Activated CD8-positive, alpha-beta memory T cell treated with anti-CD3 and anti-CD28 coated beads, Interleukin-2, amount 50 U/mL, for 4 hours (primary cell): ENCODE measurements at places on chromosomes 5 and 9.

DNA sequence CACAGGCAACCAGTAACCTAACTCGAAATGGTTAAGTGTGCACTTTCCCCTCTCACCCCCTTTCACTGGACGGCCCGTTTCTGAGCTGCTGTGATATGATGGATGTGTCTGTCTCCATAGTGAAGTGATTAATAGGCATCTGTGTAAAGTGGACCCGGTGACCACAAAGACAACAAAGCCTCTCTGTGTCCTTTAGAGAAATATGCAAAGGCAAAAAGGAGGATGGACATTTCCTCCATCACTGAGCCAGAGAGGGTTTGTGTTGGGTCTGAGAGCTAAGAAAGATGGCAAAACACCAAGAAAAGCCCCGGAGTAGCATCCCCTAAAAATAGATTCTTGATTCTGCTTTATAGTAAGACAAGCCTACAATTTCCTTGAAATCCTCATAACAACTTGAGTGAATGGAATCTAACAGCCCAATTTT is 120.6 kb downstream of the SEMA6A start:
- DNase-seq: no peak

DNA sequence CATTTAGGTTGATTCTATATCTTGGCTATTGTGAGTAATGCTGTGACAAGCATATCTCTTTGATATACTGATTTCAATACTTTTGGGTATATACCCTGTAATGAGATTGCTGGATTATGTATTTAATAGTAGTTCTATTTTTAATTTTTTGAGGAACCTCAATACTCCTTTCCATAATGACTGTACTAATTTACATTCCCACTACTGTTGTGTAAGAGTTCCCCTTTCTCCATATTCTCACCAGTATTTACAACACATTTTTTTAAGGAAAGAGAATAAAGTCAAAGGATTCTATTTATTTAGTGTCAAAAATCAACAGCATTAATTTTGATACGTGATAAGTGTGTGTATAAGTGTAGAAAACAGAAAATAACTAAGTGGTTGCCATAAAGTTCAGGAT is 356.4 kb upstream of the EDIL3 start:
- no peak for DNase-seq

DNA sequence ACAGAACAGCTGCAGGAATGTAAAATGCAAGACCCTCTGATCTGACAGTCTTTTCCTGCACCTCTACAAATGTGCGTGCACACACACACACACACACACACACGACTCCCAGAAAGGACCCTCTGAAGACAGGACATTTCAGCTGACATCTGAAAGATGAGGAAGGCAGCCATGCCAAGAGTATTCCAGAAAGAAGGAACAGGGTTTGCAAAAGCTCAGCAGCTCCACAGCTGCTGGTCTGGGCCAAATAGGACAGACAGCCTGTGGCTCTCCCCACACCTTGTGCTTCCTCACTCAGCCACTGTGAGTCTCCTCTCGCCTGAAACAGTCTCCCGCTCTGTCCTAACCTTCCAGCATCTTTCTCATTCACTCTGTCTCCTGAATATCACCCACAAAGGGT is 189.0 kb downstream of the PALM2AKAP2 start:
- no peak for DNase-seq

- DNase-seq: no peak
These were observed 46.0 kb downstream of the PARP8 start for GRCh38 chr5:50712479-50712878.

DNA sequence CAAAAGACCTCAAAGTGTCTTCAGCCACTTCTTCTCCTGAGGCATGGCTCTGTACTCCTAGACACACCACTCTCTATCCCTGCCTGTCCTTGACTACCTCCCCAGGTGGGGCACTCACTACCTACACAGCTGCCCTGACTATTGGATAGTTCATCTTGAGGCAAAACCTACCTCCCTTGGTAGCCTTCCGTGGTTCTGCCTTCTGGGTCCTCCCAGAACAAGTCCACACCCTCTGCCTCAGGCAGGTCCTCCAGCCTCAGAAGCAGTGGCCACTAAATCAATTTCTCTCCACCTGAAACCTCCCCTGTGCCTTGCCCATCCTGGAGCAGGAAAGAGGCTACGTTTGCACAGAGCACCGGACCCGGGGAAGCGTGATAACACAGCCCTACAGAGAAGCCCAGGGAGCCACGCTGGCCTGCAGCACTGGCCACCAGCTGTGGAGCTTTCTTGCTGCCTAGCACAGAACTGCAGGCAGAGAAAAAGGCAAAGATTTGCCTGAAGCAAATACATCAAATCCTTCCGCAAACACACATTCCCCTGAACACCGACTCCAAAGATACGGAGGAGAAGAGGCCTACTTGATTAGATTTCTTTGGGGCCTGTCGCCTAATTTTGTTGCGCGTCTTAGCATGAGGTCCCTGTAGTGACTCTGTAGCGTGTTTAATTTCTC is 141.8 kb downstream of the C9orf50 start:
- no peak for DNase-seq

DNA sequence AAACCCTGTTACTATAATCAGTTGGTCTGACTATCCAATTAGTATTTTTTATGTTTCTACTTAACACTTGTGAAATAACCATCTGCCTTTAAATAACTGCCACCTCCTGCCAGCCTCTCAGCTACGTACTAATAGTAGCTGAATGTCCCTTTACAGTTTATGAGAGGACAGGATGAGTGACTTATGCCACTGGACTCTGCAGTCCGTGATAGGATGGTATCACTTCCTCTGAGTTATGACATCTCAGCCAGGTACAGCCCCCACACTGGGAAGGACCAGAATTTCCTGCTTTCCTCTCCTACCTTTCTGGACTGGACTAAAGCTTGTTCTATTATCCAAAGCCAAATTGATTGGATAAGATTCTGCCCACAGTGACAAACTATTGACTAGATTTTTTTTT is 102.9 kb downstream of the ZFAND5 start:
- DNase-seq: no peak

GRCh38 chr5:125835293-125836172 is 587.7 kb upstream of the GRAMD2B start:
- no peak for DNase-seq

DNA sequence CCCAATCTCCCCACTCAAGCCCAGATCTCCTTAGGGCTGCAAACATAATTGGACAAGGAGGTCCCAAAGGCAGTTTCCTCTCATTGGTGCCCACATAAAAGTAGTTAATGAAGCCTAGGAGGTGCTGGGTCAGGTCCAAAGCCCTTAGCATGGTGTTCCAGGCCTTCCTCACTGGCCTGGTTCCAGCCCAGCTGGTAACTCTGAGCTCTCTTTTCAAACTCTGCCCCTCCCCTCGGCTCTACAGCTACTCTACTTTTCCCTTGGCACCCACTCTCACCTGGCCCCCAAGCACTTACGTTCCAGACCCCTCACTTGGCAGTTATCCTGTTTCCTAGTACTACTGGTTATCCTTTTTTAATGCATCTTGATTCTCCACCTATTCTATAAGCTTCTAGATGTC is 9.9 kb downstream of the SEPTIN8 start:
- no peak for DNase-seq
